Activated CD4-positive, alpha-beta T cell treated with anti-CD3 and anti-CD28 coated beads for 36 hours (primary cell): ENCODE measurements at places on chromosomes 7 and 10. TPM values are rescaled to one million over a fixed set of nuclear protein-coding genes. Genes with fewer than 3 reads are reported as not detected.

HYAL4 gene
- total RNA-seq, result not detected

DNA sequence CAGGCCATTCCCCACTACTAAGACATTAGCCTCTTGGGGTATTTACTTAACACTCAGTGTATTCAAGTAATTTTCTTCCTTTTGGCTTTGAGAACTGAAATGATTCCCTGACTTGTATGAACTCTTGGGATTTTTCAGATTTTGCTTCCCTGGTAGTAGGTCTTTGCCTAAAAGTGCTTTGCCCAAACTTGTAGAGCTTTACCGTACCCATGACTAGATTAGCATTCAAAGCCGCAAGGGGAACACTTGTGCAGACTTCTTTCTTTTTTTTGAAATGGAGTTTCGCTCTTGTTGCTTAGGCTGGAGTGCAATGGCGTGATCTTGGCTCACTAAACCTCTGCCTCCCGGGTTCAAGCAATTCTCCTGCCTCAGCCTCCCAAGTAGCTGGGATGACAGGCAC lies 6.1 kb upstream of the STAM start:
- no peak for DNase-seq

DNA sequence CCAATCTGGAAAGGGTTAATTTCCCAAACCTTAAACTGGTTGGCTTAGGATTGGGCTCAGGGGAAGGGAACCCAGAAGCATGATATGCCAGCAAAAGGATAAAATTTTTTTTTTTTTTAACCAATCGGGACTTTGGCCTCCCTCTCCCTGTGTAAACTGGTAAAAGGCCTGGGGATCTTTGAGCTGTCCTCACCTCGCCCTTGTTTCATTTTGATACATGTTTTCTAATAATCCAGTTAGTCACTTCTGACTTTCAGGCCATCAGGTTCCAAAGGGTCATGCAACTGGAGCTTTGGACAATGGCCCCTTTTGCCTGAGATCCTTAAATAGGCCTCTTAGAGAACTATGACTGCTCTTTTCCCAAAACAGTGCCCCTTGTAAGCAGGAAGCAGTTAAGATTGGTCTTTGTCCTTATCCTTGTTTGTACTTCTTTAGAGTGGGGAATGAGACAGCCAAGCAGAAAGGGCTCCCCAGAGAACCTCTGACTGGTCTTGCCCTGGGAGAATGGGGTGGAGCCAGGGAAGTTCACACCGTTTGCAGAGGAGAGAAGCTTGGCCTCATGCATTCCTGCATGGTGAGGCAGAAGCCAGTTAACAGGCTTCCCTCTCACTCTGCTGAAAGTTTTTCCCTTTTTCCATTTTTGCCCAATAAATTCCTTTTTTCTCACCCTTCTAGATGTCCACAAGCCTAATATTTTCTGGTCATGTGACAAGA lies 424.2 kb upstream of the CNTNAP2 start:
- no peak for DNase-seq

DNA sequence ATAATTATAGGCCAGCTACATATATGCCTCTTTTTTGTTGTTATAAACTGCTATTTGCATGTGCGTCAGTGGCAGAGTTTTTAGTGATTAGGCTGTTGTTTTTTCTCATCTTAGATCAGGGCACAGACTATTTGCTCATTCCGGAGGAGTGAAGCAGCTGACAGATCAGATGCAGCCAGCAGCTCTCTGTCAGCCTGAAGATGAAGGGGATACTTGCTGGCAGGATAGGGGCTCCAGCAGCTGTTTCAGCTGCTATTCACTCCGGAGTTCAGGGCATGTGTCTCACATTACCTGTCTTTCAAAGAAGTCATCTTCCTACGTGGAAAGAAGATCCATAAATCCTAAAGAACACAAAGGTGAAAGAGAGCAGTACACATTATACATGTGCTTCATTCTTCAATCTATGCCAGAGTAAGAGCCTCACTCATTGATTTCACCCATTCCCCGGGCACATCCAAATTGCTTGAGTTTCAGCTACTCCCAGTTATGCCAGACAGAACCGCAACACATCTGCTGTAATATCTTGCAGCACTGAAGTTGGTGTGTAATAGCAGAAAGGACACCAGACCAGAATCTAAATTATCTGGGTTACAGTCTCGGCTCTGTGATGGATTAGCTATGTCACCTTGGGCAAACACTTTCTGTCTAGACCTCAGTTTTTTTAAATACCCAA lies 182.8 kb upstream of the CHRM2 start:
- no peak for DNase-seq

TUBB8 gene
- total RNA-seq, result not detected
